ENCODE measurements at places on chromosomes 3 and 15.

DNA sequence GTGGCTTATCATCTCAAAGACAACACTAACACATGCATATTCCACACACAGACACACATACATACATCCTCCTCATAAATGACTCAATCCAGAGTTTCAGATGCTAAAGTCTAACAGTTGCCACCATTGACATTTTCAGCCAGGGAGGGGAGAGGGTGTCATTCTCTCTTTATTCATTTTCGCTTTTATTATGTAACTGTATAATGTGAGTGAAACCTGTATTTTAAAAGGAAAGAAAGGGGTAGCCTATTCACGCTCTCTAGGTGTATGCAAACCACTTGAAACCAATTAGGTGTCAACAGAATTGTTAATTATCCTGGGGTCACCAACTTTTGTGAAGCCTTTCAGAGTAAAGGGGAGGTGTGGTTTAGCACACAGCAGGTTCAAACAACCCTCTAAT is 1282.9 kb downstream of the ROBO2 start:
- DNase-seq, result no peak

GRCh38 chr3:120462409-120462959 is 11.7 kb upstream of the FSTL1 start:
- DNase-seq, result no peak

DNA sequence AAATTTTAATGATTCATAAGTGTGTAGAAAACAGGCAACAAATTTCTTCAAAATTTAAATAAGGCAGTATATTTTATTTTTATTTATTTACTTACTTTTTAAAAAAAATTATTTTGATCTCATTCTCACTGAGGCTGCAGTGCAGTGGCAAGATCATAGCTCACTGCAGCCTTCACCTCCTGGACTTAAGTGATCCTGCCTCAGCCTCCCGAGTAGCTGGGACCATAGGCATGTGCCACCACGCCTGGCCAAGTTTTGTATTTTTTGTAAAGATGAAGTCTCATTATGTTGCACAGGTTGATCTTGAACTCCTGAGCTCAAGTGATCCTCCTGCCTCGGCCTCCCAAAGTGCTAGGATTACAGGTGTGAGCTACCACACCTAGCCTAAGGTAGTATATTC is 61.2 kb upstream of the XRN1 start:
- DNase-seq, result no peak

DNA sequence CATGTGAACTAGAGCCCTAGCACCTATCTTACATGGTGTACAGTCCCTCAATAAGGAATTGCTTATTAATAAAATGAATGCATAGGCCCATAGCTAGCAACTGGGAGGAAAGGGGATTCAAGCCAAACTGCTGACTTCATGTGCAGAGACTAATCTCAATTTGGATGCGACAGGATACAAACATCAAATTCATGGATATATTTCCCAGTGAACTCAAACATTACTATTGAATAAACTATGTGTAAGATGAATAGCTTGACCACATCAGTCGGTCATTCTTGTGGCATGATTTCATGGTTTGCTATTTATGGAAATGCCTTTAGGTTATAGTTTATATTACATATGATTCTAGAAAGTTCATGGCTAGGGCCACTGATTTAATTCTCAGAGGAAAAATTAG is 268.6 kb upstream of the SLITRK3 start:
- no peak for DNase-seq

Measured in activated CD4-positive, alpha-beta T cell treated with anti-CD3 and anti-CD28 coated beads, Interleukin-2, amount 50 U/mL, for 48 hours (primary cell).